ENCODE measurements at places on chromosomes 3 and 15. TPM values are rescaled to one million over a fixed set of nuclear protein-coding genes. Genes with fewer than 3 reads are reported as not detected.

- no peak for DNase-seq
These were observed 43.4 kb downstream of the PXYLP1 start for GRCh38 chr3:141275032-141275422.

CMTM6 gene
- total RNA-seq, result 73.3 TPM

SKOR1 gene
- total RNA-seq, result 0.74 TPM

DNA sequence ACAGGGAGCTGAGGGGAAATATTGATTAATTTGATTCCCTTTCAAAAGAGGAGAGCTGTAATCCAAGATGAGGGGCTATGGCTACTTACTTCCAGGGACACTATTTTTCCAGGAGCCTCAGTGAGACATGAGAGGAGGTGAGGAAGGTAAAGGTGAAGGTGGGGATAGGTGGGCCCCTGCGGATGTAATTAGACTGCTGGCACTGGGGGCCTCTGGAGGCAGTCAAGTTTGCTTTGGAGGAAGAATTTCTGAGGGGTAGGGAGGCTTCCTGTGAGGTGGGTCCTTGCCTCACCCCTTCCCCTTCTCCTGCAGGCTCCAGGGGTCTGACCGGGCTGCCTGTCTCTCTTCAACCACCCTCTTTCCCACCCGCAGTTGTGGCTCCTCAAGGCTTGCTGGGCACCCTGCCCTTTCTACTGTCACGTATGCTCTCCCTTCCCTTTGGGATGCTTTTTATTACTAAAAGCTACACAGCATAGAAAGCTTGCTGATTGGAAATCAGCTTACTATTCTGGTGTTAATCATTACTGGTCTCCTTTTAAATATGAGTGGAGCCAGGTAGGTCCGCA, 22.5 kb downstream of the GASK1A start:
- no peak for DNase-seq

DNA sequence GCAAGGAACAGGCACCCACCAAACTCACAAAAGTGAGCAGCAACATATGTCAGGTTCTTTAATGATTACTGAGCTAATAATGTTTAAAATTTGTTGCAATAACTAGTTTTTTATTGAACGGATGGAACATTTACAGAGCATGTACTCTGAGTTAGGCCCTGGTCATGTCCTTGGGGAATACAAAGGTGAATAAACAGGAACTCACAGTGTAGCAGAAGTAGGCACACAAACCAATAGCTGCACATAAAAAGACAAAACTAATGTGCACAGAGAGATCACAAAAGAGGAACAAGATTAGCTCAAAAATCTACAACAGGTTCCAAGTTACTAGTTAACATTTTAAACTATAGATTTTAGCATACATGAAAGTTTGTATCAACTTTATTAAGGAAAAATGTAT, 505.3 kb upstream of the PPP2R3A start:
- no peak for DNase-seq

DNA sequence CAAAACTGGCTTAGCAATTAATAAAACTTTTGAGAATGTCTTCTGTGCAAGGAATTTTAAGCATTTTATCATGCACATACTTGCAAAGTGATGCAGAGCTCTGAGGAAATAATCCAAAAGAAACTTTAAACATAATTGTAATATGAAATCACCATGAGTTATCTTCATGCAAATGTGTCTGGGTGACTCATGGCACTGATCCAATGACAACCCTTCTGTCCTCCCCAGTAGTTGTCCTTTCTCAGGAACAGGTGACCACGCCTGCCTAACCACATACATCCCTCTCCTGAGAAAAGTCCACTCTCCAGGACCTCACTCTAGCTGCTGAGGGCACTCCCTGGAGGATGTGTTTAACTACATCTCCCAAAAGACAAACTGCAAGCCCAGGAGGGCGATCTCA, 530.6 kb upstream of the IL12A start:
- no peak for DNase-seq

DNA sequence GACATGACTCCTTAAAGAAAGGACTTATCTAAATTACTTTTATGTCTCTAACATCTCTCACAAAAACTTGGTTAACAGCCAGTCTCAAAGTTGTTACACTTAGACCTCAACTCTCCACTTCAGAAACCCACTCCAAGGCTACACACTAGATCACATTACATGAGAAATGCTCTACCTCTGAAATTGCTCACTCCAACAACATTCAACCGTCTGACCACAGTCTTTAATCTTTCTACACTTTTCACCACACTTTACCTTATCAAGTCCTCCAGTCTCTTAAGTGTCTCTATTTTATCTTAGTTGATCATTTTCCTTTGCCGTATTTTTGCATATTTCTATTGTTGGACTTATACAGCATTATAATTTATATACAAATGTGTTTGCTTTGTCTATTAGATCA, 5.8 kb downstream of the SLC12A6 start:
- no peak for DNase-seq

CPA3 gene
- 12.5 TPM for total RNA-seq

DNA sequence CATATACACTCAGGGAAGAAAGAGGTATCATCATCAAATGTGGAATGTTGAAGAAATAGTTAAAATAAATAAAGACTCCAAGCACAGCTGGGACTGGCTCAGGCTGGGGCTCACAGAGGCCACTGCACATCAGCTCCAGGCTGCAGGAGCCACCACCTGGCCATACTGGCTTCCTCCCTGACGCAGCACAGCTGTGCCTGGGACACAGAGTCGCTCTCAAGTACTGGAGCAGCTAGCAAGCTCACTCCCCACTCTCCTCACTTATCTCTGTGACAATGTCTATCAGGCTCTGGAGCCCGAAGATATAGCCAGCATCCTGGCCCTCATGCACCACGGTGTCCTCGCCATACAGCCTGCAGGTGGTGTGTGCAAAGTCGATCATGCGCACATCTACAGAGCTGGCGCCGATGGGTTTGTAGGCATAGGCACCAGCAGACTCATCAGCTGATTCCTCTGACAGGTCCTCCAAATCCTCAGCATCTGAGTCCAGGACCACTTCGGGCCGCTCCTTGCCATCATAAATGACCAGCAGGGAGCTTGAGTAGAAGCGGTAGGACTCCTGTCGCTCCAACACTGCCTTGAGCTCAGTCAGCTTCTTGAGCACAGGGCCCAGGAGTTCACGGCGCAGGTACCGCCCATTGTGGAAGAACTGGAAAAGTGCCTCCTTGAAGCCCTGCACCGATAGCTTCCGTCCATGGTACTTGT, 2.5 kb upstream of the NCKIPSD start:
- no peak for DNase-seq

DNA sequence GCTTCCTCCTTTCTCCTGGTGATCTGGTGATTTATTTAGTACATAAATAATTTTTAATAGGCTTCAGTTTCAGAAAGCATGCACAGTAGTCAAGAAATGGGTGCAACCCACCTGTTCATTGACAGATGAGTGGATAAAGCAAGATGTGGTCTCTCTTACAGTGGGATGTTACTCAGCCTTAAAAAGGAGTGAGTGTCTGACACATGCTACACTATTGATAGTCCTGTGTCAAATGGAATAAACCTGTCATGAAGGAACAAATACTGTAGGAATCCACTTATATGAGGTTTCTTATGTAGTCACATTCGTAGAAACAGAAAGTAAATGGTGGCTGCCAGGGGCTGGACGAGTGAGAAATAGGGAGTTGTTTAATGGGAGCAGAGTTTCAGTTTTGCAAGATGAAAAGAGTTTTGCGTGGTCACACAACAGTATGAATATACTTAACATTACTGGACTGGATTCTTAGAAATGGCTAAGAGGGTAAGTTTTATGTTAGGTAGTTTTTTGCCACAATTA, 56.0 kb upstream of the PPARG start:
- no peak for DNase-seq

RASL12 gene
- total RNA-seq, result 4.6 TPM

GRCh38 chr15:79090487-79091203, at the start of gene RASGRF1:
RASGRF1 (minus strand) TSS chr15:79090780; CDS start chr15:79090498, 282 bp downstream.
- no peak for DNase-seq

GRCh38 chr3:104717828-104718196, 648.9 kb upstream of the ALCAM start:
- no peak for DNase-seq

DNA sequence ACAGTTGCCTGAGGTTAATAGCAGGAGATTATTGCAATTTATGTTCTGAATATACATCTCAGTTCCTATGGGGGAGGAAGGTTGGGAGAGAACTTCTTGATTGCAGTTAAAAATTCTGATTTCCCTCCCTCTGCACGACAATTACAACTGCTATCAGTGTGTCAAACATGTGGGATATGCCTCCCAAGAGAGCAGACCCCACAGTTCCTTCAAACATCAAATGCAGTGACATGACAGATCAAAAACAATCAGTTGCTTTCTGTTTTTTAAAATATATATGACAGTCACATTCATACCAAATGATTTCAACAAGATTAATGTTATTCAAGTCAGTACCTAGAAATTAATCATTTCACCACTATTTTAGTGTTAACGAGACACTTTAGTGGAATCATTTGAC, 639.0 kb downstream of the EDEM1 start:
- no peak for DNase-seq

DNA sequence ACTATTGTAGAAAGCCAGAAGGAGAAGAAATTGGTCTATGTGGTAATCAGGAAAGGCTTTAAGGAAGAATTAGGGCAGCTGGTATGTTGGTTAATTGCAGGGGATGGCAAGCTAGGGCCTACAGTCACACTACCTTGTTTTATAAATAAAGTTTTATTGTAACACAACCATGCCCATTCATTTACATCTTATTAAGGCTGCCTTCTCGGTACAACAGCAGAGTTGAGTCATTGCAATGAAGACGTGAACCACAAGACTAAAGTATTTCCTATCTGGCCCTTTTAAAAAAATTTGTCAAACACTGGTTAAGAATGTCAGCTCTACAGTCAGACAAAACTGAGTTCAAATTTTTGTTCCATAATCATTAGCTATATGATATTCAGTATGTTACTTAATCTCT, 8.3 kb downstream of the SERPINI1 start:
- DNase-seq, result no peak

NR2E3 gene
- not detected for total RNA-seq

DNA sequence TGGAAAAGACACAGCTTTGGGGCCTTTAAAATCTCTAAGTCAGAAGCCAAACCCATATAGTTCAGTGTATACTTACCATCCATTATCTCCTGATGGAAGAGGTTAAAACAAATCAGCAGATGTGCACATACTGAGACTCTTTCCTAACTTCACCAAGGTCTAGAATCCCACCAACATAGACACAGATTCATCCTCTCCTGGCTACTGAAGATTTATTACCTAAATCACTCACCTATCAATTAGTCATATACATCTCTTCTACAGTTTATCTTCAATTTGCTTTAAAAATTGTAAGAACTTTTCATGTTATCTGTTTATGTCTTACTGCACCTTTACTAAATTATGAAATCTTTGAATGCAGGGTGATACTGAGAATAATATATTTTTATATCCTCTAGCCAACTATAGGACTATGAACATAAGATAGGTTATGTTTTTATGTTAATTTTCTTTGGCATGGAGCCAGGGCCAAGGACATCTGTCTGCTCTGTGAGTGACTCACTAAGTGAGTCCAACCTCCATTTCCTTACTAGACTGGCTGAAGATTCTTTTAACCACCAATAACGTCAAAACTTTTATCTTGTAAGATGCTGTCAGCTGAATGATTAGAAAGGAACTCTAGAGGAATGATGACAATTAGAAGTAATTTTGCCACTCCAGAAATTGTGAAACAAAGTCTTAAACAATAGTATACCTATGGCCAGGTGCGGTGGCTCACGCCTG, 397.6 kb downstream of the FOXP1 start:
- no peak for DNase-seq

DNA sequence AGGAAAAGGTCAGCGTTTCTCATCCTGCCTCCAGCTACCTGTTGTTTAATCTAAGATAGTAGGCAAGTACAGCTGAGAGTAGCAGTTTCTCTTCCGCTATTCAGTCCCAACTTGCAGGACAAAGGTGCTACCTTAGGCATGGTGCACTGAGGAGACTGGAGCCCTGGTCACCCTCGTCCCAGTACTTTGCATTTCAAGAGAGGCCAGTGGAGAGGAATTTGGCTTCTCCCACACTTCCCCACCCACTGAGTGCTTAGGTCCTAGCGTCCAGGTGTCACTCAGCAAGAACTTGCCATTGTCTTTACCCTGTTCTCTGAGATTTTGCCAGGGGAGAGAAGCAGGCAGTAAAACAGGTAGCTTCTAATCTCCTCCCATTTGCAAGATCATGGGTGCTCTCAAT, 12.5 kb upstream of the RPN1 start:
- DNase-seq, result no peak

DNA sequence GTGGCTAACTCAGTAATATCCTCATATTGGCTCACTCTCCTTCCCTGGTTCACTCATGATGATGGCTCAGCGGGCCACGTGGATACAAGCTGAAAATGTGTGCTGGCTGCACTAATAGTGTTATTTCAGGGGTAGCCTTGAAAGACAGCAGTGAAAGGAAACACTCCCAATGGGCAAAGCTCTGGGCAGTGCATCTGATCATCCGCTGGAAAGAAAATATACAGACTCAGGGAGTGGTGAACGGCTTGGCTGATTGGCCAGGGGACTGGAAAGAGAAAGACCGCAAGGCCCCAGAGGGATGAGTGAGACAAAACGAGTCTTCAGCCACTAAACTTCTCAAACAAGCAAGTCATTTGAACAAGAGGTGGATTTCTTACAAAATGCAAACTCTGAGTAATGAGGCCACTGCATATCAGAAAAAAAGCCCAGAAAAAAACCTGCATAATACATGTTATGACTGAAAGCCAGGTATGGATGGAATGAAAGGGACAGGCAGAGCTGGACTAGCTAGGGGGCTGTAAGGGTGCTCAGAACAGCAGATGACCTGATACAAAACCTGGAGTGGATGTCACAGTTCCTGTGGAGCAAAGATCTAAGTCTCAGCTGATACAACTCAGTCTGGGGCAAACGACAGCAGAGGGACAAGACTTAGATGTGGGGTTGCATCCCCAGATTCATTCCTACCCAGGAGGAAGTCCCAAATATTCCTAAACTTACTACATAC, 33.3 kb downstream of the CMTM6 start:
- no peak for DNase-seq

- no peak for DNase-seq
These were observed 1.2 kb downstream of the OSBPL11 start for GRCh38 chr3:125594125-125594524.

PSTPIP1 gene
- total RNA-seq, result 6.3 TPM

COL8A1 gene
- 16.7 TPM for total RNA-seq

SLC2A2 gene
- not detected for total RNA-seq

GRCh38 chr3:145817870-145818483, 343.0 kb downstream of the PLOD2 start:
- no peak for DNase-seq

GRCh38 chr15:42820811-42821210, 83.9 kb upstream of the CDAN1 start:
- no peak for DNase-seq

DNA sequence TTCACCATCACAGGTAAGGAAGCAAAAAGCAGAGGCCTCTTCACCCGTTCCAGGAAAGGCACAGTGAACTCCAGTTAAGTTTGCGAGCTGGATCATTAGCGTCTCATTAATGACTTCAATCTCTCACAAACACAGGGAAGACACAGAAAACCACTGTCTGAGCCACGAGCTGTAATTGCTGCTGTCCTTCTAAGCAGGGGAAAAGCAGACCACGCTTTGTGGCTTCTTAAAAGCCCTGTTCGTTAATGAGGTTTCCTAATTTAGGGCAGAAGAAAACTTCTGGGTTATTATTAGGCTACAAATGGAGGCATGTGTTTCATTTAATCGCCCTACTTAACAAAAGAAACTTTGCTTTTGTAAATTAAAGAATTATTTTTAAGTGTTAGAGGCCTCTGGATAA, 50.6 kb upstream of the FAM174B start:
- DNase-seq, result no peak
